C1 segment of cervical spinal cord (tissue), 14 donors: ENCODE measurements at places on chromosomes 11 and 22.

GRCh38 chr11:16406226-16406625 is 49.9 kb upstream of the SOX6 start:
- DNase-seq, result no peak

- no peak for DNase-seq
These were observed 10.1 kb downstream of the CCDC90B start for GRCh38 chr11:83275888-83276641.

- no peak for DNase-seq
These were observed 71.4 kb downstream of the PIWIL3 start for GRCh38 chr22:24703101-24703500.

DNA sequence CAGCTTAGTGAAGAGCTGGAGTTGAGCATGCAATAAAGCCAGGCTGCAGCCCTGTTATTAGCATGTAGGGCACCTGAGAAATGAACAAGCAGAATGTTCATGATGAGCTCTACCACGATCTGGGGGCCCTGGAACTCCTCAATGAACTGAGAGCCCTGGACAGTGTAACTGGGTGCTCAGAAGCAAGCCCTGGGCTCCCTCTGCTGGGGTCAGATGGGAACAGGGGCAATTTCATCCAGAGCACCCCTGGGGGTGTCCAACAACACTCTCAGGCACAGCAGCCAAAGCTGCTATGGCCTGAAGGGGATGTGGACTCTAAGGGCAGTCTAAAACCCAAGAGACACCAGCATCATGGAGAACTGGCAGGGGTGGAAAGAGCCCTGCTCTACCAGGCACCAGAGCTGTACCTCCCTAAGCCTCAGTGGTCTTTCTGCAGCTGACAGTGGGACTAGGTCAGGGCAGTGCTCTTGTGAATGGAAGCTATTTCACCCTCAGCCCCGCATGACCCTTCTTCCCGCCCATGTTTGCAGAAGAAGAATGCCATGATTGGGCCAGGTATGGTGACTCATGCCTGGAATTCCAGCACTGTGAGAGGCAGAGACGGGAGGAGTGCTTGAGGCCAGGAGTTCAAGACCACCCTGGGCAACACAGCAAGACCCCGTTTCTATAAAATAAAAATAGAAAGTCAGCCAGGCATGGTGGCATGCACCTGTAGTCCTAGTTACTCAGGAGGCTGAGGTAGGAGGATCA is 28.9 kb downstream of the THOC5 start:
- DNase-seq, result peak; percentile 30

DNA sequence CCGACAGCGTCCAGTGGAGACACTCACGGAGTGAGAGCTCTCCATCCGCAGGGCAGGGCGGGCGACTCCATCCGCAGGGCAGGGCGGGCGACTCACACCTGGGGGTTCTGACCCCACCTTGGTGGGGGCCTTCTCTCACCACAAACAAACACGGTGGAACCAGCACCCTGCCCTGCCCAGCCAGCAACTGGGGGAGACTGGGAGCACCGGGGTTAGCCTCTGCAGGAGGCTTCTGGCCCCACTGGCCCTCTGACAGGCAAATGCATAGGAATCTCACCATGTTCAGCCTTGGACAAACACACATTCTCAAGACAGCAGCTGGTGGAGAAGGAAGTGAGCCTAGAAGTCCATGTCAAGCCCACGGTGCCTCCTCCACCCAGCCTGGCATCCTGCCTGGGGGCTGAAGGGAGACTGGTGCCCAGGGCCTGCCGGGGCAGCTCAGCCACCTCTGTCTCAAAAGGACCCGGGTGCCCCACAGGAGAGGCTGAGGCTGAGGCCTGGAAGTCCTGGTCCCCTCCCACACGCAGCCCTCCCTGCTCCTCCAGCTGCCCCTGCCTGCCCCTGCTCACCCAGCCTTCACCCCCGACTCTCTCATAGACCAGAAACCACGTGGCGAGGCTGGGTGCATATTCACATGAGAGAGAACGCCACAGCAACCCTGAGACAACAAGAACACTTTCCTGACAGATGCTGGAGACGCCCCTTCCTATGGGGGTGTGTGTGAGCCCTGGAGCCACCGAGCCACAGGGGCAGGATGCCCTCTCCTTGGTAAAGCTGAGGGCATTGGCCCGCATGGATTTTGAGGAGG is 98.4 kb upstream of the B3GAT1 start:
- DNase-seq, result no peak

- no peak for DNase-seq
These were observed 361.8 kb downstream of the TENM4 start for GRCh38 chr11:79078999-79079398.

GRCh38 chr22:30553971-30554370 is 7.4 kb upstream of the SEC14L6 start:
- DNase-seq, result no peak

GRCh38 chr11:12653729-12654128 is 20.5 kb upstream of the TEAD1 start:
- DNase-seq, result no peak

GRCh38 chr11:67666676-67667489 is 7.5 kb downstream of the ALDH3B2 start:
- DNase-seq, result no peak

DNA sequence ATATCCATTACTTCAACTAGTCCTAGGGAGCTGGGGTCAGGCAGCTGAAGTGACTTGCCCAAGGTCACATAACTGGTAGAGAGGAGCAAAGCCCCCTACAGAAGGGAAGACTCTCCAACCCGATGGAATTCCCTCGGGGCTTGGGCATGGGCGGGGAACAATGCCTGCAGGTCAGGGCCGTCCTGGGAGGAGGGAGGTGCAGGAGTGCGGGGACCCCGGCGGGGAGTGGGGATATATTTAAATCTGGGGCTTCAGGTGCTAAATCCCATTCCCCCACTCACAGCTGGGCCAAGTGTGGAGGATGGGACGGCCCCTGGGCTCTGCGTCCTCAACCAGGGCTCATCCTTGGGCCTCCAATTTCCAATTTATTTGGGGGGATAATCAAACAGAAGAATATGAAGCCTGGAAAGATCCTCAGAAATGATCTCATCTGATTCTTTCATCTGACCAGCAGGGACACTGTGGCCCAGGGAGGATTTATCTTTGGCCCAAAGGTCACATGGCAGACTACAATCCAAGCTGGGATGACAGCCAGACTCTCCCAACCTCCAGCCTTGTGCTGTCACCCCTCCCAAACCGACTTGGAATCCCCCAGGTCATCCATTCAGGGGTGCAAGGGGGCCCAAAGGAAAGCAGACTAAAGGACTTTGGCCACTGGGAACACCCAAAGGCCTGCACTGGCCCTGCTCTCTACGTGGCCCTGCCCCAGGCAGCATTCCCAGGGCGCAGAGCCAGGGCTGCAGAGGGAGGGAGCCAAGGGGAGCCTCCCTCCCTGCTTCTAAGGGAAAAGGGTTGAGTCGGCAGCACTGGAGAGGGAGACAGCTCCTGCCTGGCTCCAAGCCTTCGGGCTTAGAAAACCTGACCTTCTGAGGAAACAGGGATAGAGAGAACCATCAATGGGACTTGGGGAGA is 8.7 kb upstream of the C1QTNF6 start:
- peak; percentile 50 for DNase-seq

GRCh38 chr11:11724994-11725393 is 103.2 kb upstream of the GALNT18 start:
- DNase-seq, result no peak

- DNase-seq, result no peak
These were observed 150.9 kb downstream of the TBC1D22A start for GRCh38 chr22:46913351-46913750.

- no peak for DNase-seq
These were observed 10.6 kb downstream of the TSPAN32 start for GRCh38 chr11:2312232-2313042.

- DNase-seq, result peak; percentile 46
These were observed 129.0 kb upstream of the PARVA start for GRCh38 chr11:12248330-12248729.

DNA sequence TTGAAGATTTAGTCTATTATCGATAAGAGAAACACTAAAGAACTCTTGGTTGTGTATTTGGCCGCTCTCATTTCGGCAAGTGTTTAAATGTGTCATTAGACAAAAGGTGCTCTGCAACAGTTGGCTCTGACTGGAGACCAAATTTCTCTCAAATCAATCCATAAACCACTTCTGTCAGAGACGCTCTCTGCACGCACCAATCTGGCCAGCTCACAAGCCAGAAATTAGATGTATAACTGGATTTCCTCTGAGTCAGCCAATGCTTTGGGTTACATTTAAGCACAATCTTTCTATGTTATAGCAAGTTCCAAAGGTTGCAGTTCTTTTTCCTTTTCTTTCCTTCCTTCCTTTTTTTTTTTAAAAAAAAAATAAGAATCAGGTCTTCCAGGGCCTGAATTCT is 17.6 kb upstream of the PARVA start:
- no peak for DNase-seq

- no peak for DNase-seq
These were observed 59.0 kb downstream of the SOX6 start for GRCh38 chr11:16297332-16297731.

GRCh38 chr11:102661040-102661439 is 35.9 kb upstream of the MMP20 start:
- no peak for DNase-seq

GRCh38 chr22:21966643-21967516 is 14.2 kb upstream of the PPM1F start:
- DNase-seq, result no peak

- DNase-seq, result no peak
These were observed 3.3 kb downstream of the ADORA2A start for GRCh38 chr22:24430431-24431308.

DNA sequence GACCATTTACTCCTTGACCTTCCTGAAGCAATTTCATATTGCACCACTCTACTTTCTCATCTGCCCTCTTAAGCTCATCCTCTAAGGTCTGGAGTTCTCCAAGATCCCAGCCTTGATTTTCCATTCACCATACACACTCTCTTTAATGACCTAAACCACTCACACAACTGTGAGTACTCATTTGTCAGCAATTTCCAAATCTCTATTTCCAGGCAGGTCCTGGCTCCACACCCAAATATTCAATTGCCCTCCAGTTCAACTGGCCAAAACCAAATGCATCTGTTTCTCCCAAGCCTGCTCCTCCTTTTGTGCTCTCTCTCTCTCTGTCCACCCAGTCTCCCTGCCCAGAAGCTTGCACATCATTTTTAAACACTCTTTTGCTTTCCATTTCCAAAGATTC is 39.6 kb downstream of the NEU3 start:
- no peak for DNase-seq

DNA sequence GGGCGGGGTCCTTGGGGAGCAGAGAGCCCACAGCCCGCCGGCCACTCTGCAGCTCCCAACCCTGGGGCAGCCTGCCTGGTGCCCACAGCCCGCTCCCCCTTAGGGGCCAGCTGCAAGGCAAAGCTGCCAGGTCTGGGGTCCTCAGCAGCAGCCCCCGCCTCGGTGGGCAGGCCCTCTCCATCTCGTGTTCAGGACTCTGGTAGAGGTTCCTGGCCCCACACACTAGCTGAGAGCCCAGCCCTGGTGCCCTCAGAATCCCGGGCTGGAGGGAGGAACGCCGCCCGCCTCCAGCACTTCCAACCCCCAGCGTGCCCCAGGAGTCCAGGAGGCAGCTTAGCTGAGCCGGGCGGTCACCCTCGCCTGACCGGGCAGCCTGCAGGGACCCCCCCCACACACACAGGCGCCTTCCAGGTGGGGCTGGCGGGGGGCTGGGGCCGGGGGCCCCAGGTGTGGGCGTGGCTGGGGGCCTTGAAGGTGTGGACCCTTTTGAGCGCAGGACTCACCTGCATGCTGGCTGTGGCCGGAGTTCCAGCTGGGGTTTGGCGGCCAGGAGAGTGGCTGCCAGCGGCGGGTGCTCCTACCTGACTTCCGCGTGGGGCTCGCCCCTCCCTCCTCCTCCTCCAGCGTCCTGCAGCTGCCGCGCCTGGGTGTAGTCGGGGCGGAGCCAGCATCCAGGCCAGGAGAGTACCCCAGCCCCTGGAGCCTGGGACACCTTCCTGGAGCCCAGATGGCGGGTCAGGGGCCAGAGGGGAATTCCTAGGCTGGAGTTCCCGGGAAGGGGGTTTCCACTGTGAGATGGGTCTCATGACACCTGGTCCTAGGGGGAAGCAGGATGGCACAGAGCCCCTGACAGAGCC is at the start of gene ANO9:
Gene ANO9, minus strand, starts transcription at position 594 of the 857 bp plus-strand sequence. Its CDS starts 85 bp downstream, at position 509.
- no peak for DNase-seq

DNA sequence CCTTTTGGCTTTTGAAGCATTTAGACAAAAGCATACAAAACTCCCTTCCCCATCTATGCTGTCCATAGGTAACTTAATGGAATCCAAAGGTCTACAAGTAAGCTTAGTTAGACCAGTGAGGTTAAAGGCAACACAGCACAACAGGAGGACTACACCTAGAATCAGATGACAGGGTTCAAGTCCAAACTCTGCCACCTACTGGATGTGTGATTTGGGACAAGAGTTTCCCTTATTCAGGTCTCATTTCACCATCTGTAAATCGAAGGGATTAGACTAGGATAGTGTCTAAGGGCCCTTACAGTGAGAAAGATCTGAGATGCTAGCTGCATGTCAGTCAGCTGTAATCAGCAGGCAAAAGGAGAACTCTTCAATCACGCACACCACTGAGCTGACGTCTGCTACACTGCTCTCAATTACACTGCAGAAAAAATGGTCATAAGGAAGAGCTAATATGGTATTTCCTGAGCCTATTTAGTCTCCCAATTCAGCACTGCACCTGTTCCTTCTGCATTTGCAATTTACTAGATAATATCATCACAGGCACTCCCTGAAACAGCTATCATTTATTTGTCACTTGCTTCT is 82.2 kb downstream of the SERGEF start:
- no peak for DNase-seq

DNA sequence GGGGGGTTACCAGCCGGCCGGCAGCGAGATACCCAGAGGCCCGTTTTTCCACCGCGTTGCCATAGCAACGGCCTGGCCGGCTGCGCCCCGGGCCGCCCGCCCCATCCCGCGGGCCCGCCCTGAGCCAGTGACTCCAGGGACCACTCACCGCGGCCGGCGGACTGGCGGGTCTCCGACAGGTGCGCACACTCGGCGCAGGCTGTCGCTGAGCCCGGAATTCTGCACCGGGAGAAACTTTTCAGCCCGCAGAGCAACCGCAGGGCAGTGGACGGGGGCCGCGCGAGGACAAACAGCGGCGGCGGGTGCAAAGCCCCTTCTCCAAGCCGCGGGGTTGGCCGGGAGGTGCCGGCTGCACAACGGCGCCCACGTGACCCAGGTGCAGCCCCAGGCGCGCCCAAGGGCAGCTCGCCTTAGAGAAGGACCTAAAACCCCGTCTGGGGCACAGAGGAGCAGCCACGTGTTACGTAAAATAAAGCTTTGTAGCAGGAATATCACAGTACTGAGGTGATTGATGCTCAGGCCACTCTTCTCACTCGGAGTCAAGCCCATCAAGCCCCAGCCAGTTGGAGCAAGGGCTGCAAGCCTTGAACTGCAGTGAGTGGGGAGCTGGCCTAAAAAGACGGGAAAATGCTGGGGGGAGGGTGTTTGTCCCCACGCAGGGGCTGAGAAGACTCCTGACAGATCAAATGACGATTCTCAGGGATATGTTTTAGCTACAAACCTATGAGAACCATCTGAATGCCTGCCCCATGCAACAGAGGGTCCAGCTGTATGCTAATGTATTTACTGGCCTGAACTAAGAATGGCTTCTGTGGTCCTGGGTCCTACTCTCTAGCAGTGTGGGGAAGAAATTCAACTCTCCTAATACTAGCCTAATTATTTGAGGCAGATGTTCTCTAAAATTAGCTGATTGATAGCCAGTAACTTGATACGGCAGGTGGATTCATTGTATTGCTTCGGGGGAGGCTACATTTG is at the start of gene STK33:
Gene STK33, minus strand, starts transcription at position 294 of the 975 bp plus-strand sequence. CDS start 119,323 bp downstream, outside the sequence.
- no peak for DNase-seq

GRCh38 chr11:60367009-60367408 is 11.3 kb upstream of the MS4A7 start:
- DNase-seq, result no peak
